LHCN-M2 (cell line): ENCODE measurements at places on chromosomes 11 and 22.

DNA sequence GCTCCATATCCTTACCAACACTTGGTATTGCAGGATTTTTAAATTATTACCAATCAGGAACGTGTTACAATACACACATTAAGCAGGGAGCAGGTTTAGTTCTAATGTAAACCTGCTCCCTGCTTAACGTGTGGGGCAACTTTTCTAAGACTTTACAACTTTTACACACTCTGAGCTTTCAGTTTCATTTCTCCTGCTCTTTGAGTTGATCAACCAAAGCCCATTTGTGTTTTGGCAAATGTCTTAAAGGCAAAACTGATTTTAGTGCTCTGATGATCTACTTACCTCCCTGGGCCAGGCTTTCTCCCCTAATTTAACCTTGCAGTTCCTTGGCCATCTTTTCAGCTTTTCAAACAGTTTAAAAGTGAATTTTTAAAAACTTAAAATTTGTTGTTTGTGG lies 70.9 kb downstream of the ZBTB44 start:
- no peak for DNase-seq

DNA sequence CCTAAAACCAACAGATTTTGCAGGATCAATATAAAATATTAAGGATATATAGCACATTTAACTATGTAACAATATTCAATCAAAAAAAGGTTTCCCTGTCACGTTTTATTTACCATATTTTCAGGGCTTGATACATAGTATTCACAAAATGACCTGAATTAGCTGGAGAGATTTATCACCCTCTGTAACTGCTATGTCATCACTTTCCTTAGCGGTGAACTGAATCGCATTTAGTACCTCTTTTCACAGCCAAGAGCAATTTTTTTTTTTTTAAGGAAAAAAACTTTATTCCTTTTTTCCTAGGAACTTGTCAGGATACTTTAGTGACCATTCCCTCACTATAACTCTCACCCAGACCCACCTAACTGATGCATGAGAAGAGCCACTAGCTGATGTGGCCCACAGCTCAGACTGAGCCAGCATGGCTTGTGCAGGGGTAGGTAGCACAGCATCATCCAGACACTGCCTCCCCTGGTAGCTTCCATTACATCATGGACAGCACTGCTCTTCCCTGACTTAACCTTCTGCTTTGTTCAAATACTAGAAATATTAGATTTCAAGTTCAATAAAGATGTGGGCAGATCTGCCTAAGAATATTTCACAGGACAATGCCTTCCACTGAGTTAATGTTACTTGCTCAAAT lies 17.0 kb upstream of the GPR83 start:
- DNase-seq, result no peak

DNA sequence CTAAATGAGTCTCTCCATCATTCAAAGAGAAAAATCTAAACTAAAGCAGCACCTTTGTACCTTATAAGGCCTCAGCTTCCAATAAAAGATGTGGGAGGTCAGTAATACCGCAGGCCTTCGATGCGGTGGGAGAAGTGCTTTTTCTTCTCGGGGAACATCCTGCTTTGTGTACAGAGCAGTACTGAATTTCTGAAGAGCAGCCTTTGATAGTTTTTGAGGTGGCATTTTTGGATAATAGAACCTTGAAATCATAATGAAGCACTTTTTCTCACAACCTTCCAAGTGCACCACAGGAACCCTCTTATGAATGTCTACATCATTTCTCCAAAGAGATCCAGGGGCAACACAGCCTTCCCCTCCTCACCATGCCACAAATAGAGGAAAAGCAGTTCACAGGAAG lies 39.6 kb downstream of the LRRC4C start:
- no peak for DNase-seq

- DNase-seq, result no peak
Observed at GRCh38 chr11:92533657-92534335, 309.2 kb downstream of the FAT3 start.

- DNase-seq, result no peak
Observed at GRCh38 chr22:27101288-27101687, 443.9 kb downstream of the MIAT start.
